OCI-LY7 (cell line): ENCODE measurements at places on chromosomes 7 and 10. TPM values are rescaled to one million over a fixed set of nuclear protein-coding genes. Genes with fewer than 3 reads are reported as not detected.

SLC16A9 gene
- not detected in 2 replicates for total RNA-seq

SPAM1 gene
- not detected in 2 replicates for total RNA-seq

DNA sequence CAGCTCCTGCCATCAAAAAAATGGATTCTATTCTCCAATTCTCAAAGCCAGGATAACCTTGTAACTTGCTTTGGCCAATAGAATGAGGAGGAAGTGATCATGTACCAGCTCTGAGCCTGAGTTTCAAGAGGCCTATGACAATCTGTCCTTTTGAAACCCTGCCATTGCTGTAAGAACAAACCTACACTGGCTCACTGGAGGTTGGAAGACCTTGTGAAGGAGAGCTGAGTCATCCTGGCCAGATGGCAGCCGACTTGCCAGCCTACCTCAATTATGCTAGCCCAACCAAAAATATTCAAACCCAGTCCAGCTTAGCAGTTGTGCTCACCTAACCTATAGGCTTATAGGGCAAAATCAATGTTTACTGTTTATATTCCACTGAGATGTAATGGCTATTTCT is 93.0 kb downstream of the HGF start:
- DNase-seq = no peak

GRCh38 chr7:41315764-41316163 is 387.1 kb downstream of the INHBA start:
- no peak for DNase-seq

GRCh38 chr10:22803261-22803885 is 89.0 kb upstream of the PIP4K2A start:
- DNase-seq = no peak

DNA sequence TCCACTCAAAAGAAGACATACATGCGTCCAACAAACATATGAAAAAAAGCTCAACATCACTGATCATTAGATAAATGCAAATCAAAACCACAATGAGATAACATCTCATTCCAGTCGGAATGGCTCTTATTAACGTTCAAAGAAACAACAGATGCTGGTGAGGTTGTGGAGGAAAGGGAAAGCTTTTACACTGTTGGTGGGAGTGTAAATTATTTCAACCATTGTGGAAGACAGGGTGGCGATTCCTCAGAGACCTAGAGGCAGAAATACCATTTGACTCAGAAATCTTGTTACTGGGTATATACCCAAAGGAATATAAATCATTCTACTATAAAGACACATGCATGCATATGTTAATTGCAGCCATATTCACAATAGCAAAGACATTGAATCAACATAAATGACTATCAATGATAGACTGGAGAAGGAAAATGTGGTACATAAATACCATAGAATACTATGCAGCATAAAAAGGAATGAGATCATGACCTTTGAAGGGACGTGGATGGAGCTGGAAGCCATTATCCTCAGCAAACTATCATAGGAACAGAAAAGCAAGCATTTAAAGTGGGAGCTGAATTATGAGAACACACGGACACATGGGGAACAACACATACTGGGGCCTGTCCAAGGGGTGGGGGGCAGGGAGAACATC is 28.4 kb downstream of the PCDH15 start:
- DNase-seq = no peak
